Motor neuron (in vitro differentiated cells): ENCODE measurements at places on chromosomes 5 and 9. TPM values are rescaled to one million over a fixed set of nuclear protein-coding genes. Genes with fewer than 3 reads are reported as not detected.

The SLC25A2 gene
- 0.52 TPM in 1 of 2 replicates, not detected in the other for total RNA-seq

DNA sequence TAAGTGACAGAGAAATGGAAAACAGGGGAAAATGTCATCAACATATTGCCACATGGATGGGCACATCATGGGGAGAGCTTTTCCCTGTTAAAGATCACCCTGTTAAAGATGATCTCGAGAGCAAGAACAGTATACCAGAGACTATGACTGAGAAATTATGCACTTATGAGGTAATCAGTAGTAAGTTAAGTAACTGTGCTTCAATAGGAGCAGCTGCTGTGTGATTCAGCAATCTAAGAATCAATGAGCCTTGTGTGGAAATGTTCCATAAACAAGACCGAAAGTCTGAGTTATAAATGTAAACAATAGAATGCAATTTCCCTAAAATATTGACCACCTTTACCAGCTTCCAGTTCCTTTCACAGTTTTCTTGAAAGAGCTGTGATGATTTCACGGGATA lies 582.3 kb downstream of the CAAP1 start:
- ATAC-seq = peak; percentile 39

DNA sequence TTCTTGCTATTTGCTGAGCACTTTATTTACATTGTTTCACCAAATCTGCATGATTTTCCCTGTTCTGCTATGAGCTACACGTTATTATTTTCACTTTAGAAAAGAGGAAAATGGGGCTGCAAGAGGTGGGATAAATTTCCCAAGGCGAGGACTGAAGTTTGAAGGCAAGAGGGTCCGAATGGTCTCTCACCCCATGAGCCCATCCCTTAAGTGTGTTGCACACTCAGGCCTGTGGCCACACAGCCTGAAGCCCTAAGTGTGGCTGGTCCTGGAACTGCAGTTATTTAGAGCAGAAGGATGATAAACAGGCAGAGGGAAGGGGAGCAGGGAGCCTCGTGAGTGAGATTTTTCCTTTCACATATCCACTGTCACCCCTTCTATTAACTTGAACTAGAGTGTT lies 7.8 kb downstream of the PDE8B start:
- no peak for ATAC-seq

DNA sequence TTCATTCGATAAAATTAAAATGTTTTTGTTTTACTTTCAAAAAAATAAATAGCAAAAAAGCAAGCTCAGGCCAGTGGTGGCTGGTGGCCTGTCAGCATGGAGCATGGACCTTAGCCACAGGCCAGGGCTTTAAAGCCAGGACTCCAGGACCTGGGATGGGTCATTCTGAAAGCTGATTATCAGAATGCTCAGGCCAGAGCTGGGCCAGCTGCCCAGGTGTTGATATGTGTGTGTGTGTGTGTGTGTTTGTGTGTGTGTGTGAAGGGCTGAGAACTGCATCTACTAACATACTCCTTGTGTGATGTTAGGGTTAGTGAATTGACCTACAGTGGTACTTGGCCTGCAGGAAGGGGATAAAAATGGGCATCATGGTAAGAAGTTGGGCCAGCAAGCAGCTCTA lies 21.5 kb downstream of the PALM2AKAP2 start:
- no peak for ATAC-seq

The SHOC1 gene
- 0.04 and 0.09 TPM in 2 replicates for total RNA-seq

DNA sequence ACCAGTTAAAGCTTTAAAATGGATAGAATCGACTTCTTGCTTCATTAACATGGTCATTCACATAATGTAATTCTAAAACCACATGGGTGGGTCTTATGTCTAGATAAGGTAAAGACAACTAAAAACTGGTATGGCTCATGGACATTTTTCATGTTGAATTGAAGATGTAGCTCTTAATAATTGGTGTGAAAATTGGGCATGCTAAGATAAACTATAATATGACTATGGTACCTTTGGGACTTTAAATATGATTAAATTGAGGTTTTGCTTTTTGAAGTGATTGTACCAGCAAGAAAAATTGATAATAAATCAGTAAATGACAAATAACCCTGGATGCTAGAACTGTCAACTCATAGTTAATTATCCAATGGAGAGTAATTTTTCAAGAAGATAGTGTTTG lies 710.7 kb upstream of the PTPRD start:
- ATAC-seq = no peak

GRCh38 chr5:85049020-85049419 lies 664.3 kb upstream of the EDIL3 start:
- ATAC-seq = no peak

The CAMK2A gene
- total RNA-seq = 4.3 and 5.2 TPM in 2 replicates

- ATAC-seq = no peak
Measured at GRCh38 chr9:16898464-16898863, 28.0 kb upstream of the BNC2 start.

DNA sequence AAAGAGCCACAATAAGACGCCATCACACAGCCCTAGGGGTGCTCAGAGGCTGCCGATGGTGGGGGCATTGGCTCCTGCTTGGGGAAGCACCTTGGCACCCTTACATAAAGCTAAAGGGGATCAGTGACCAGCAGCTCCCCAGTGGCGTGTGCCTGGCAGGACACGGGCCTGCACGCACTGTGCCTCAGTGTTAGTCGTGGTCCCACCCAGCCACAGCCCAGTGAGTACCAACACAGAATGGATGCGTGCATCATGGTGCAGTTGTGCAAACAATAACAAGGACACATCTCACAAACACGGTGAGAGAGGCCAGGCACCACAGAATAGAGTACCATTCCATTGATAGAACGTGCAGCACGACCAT lies 103.2 kb downstream of the WNK2 start:
- ATAC-seq = no peak
